ENCODE measurements at places on chromosomes 6 and 20.

DNA sequence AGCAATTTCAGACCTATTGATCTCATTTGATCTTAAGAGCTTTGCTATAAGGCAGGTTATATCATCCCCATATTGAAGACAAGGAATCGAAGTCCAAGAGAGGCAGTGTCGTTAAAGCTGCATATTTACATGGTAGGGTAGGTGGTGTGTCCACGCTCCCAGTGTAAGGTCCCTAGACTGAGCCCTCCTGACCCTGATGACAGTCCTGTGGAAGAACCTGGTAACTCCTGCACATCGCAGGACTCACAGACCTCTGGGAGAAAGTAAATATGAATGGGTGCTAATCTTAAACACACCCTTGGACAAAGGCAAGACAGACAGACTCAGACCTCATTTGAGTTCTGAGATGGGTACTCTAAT lies 602 bp upstream of the HLA-DPB1 start:
- DNase-seq, result no peak

DNA sequence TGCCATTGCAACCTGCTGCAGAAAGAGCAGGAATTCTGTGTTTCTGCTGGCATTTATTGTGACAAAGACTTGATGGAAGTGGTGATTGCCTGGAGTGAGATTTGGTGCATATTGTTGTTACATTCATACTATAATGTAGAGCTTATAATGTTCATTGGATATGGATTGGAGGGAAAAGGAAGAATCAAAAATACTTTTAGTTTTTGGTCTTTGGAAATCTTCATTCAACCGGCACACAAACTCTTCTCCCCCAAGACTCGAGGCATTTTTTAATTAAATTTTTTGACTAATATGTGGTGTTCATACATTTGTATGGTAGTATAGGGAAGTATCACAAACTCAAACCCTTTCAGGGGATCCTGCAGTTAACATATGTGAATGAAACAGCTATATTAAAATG lies 380.8 kb downstream of the DOK5 start:
- DNase-seq, result no peak

- no peak for DNase-seq
Measured at GRCh38 chr6:162976141-162976540, 248.4 kb downstream of the PACRG start.

DNA sequence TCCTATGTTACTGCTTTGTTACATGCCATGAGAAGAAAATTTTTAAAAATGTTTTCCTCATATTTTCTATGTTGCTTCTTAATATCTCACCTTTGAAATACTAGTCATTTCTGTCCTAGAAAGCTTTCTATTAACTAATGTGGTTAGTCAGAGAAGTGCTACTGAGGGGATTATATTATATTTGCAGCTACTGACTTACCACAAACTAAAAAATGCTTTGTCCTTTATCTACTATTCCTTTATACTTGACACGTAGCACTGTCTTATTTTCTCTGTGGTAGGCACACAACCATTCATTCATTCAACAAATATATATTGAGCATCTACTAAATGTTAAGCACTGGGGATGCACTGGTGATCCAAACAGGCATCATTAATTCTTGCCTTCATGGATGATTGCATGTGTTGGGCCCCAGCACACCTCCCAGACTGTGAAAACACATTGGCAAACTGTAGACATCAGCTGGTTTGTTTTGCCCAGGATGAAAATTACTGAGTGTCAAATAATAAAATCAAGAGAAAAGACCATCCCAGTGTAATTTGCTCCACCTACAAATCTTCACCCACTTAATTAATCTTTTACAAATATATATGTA lies 10.7 kb upstream of the MLIP start:
- DNase-seq, result no peak

GRCh38 chr6:149055195-149055899 lies 262.2 kb upstream of the TAB2 start:
- DNase-seq, result no peak

DNA sequence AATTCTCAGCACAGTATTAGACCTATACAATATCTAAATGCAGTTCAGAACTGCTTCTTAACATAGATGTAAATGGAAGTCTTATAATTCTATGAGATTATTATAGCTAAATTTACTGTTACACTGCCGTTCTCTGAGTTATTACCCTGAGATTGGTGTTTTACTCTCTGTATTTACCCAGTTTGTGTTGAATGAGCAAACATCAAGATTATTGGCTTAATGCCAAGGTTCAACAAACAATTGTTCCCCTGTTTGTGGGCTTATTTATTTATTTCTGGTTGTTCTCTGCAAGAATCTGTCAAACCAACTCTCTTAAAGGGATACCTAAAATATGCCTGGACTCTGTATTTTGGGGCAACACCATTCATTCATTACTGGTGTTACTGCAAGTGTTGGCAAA lies 5.2 kb upstream of the STMND1 start:
- peak; percentile 65 for DNase-seq

DNA sequence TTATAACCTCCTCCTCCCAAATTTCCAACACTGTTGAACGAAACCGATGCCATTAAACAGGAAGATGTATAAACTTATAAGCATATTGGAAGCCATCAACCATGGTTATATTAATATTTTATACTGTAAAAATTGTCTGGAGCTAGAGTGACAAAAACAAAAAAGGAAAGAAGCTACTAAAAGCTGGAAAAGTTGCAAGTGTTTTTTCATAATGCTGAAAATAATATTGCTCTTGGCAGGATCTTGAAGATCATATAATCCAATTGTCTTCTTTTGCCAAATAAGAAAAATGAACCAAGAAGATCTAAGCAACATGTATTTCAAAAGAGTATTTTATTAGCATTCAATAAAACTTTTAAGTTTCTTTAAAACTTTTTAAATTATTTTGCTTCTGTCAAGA lies 268.9 kb upstream of the HSF2 start:
- DNase-seq, result no peak

DNA sequence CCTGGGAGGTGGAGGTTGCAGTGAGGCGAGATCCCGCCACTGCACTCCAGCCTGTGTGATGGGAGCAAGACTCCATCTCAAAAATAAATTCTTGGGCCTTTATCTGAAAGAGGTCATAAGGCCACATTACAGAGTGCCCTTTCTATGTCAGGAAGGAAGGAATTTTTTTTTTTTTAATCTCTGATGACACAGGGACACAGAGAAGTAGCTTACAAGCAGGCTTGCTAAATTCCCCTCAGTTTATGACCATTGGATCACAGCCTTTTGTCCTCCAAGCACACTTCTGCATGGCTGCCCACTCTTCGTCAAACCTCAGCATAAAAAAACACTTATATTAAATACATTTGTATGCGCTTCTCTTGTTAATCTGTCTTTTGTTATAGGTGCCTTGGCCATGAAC lies 7.5 kb upstream of the IFNGR1 start:
- no peak for DNase-seq

- no peak for DNase-seq
Measured at GRCh38 chr6:23647045-23647444, 479.0 kb upstream of the NRSN1 start.

- DNase-seq, result no peak
Measured at GRCh38 chr6:105628156-105628860, 225.4 kb upstream of the PREP start.

DNA sequence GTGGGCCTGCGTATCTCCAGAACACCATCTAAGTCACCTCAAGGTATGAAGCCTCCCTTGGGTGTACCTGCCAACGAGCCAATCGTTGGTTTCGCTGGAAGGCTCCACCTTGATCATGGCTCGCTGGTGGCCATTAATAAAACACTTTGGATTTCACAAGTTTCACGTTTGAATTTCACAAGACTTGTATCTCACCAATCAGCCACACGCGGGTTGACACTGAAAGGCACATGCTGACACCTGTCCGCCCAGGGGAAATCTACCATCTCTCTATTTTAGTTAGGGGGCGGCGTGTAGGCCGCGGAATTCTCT lies 586 bp upstream of the HMGA1 start:
- DNase-seq, result no peak

- DNase-seq, result no peak
Measured at GRCh38 chr6:52617087-52617486, 40.2 kb upstream of the TRAM2 start.

DNA sequence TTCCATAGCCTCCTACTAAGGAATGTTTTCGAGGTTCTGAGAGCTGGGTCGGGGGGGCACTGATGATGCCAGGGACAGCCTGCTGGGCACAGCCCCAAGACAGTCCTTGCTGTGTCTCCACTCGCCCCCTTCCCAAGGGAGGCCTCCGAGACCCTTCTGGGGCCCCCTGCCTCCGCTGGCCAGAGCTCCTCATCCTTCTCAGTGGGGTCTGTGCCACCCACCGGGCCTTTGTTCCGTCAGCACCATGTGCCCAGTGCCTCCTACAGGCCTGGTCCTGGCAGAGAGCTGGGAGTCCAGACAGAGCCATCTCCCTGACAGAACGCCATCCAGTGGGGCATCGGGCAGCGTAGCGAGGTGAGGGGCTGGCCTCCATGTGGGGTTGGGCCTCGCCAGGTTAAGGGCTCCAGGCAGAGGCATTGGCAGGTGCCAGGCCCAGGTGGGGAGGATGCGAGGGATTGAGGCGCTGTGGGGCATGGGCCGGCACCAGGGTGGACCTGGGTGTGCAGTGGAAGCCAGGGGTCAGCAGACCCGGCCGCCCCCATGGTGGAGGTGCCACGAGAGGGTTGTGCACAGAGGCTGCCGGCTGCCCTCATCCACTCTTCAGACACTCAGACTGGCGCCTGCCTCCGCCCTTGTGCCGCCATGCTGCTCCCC lies 13.3 kb downstream of the RBM38 start:
- DNase-seq, result no peak

GRCh38 chr6:6724539-6725467 lies 136.3 kb downstream of the LY86 start:
- DNase-seq, result peak; percentile 44

- DNase-seq, result no peak
Measured at GRCh38 chr6:4649728-4650127, 126.5 kb upstream of the CDYL start.

DNA sequence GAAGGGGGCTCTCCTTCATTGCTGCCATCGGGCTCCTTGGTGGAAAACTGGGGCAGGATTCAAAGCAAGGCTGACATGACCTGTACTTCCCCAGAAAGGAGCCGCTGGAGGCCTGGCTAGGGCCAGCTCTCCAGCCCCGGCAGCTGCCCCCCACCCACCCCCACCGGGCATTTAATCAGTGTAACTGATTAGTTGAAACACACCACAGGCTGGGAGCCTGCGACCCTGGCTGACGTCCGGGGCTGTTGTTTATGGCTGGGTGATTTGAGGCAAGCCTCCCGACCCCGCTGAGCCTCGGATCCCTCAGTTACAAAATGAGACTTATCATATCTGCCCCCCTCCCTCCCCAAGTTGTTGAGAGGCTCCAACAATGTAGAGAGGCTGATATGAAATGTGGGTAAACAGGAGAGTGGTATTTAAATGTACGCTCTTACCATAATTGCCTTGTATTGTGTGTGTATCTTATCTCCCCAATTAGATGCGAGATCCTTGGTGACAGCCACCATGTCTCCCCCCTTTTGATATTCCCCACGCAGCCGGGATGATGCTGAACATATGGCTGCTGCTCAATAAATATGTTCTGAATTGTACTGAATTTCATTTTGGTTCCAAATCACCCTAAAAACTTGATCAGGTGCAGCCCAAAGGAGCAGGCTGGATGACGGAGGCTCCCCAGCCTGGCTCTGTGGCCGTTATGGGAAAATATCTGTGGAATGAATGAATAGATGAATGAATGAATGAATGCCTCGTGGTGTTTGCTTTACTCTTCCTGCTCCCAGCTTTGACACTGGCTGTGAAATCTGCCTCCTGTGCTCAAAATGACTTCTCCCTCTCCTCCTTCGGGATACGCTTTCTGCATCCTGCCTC lies 31.8 kb upstream of the APCDD1L start:
- no peak for DNase-seq

DNA sequence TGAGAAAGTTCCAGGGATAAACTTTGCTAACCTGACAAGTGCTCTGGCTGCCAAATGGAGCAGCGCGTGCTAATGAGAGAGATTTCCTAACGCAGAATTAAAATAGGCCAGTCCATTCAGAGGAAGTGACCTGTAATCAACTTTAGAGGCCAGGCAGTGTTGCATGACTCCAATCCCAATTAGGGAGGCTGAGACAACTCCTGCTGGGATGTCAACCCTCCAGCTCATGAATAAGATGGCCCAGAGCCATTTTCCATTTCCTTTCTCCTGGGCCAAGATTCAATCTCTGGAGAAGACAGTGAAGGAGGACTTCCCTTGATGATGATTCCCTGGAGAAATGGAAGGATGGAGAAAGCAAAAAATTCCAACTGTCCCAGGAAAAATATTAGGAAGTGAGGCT lies 241.5 kb upstream of the RNF24 start:
- DNase-seq, result no peak

GRCh38 chr6:132275066-132275970 lies 126.0 kb downstream of the MOXD1 start:
- DNase-seq, result no peak

DNA sequence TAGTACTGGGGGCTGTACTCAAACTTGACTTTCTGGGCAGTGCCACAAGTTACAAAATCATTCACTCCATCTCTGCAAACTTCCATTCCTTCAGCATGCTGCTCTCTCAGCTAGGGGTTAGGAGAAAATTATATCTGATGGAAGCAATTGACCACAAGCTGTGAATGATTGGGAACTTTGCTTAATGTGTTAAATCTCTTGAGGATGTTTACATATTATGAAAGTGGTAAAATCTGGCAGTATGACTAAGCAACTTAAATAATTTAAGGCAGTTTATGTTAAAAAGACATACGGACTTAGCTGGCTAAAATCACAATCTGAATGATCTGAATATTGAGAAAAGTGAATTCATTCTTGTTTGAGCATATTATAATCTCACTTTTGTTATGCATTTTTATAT lies 415.0 kb downstream of the PHF3 start:
- DNase-seq, result no peak

DNA sequence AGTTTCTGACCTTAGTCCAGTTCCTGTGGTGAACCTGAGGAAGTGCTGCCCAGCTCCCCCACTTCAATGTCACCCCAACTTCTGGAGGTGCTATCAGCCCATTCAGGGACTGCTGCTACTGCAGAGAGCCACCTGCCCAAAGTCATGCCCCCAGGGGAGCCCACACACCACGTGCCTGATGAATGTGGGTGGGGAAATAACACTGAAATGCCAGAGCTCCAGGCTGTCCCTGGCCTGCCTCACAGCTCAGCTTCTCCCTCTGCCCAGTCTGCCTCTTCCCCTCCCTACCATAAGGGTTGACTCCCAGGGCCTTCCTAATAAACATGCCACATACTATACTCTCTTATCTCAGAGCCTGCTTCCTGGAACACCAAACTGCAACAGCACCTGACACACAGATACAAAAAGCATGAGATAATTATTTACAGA lies 276.4 kb upstream of the MOCS1 start:
- no peak for DNase-seq

GRCh38 chr6:73523434-73524123 lies 2.7 kb upstream of the EEF1A1 start:
- peak; percentile 21 for DNase-seq

DNA sequence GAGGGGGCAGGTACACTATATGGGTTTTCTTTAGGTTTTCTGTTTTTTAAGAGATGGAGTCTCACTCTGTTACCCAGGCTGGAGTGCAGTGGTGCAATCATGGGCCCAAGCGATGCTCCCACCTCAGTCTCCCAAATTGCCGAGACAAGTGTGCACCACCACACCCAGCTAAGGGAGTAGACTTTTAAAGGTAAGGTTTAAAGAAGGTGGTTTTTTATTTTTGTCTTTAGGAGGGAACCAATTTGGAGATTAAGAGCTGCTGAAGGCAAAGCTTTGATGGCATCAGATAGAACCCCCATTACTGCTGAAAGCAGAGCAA lies 7.9 kb downstream of the SRSF6 start:
- DNase-seq, result no peak

- no peak for DNase-seq
Measured at GRCh38 chr6:17022604-17023003, 79.2 kb upstream of the STMND1 start.
